Kidney glomerular epithelial cell (primary cell): ENCODE measurements at places on chromosomes 7 and 10.

- DNase-seq = no peak
Measured at GRCh38 chr7:82430500-82431465, 12.8 kb downstream of the CACNA2D1 start.

- no peak for DNase-seq
Measured at GRCh38 chr10:18195060-18195799, 55.0 kb downstream of the CACNB2 start.

- DNase-seq = no peak
Measured at GRCh38 chr7:111074748-111075146, 16.2 kb upstream of the LRRN3 start.

DNA sequence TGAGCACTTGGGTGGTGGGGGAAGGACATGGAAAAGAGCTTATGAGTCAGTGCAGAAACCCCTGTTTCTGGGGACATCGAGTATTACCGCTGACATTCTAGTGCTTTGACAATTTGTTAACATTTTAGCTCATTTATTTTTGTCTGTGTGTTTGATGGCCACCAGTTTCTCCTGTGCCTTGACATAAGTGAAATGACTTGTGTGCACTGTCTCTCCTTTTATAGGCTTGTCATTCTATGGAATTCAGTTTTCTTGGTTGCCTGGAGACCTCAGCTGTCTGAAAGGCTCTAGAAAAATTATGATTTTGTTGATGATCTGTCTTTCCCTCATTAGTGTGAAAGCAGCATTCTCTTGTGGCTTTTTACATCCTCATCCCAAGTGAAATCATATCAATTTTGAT lies 190.0 kb upstream of the SMIM30 start:
- no peak for DNase-seq

DNA sequence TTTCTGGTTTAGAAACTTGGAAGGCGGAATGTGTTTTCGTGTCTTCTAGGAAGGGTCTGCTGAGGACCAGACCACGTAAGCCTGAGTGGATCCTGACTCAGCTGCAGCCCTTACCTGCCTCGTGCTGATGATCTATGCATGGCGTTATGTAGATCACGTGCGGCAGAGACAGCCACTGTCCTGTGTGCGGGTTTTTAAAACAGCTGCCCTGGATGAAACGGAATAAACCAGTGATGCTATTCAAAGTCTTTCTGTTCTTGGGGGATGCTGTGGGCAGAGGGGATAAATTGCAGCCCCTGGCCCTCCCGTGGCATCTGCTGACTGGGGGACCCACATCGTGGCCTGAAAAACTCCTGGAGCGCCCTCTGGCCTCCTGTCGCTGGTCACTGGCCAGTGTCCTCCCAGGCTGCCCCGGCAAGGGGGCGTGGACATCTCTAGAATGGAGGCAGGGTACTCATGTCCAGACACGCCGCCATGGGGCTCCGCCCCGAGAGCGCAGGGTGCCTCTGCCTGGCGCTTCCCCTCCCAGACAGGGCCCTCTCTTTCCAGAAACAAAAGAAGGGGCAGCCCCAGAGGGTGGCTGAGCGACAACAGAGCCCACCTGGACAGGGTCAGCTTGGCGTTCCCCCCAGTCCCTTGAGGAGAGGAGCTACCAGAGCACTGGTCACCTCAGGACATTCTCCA lies 13.2 kb downstream of the ALKBH4 start:
- DNase-seq = no peak

DNA sequence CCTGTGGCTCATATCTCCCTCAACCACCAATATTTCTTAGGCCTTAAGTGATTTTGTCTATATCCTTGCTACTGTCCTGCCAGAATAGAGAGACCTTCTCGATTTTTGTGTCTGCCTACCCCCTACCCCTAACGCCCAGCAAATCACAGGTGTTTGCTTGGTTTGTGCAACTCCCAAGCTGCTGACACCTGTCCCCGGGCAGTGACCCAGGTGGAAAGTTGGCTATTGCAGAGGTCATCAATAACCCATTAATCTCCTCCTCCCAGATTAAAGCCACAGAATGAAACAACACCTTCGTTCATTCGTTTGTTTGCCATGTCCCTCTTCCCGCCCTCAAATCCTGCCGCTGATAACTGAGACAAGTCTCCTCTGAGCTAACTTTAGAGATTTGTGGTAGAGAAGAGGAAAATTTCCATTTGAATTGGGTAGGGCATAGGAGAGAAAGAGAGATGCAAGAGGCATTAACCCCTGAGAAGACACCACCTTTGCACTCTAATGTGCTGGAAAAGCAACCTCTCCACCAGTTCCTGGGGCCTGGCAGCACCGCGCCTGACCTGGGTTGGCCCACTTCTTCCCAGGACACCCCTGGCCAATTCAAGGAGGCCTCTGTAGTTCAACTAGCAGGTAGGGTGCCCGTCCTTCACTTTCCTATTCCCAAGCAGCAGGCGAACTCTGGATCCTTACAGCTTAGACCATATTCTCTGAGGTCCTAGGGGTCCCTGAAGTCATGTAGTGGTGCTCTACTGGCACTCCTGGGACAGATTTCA lies 3.0 kb downstream of the NEUROG3 start:
- no peak for DNase-seq

DNA sequence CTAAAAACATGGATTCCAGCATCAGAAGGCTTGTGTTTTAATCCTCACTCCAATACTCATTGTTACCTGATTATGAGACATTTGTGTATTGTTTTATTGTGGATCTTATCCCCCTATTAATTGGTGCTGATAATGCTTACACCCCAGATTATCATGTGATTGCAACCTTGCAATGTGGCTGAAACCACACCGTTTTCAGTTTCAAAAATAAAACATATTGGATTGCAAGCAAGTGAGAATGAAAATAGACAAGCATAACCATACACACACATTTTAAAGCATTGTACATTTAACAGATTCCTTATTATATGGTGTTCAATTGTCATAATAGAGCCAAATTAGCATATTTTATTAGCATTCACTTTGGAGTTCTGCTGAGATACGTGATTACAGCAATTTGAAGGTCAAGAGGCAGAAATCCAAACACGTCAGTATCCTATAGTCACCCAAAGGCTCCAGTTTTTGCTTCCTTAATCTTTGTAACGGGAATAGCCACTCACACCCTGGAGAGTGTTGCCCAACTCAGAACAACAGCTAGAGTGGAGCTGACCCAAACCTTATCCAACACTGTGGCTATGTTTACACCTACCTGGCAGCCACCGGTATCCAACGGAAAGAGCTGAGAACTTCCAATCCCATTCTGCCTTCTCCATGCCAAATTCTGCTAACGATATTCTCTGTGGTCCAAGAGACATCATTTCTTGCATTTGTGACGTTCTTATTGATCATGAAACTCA lies 317.1 kb upstream of the KLF6 start:
- DNase-seq = no peak

DNA sequence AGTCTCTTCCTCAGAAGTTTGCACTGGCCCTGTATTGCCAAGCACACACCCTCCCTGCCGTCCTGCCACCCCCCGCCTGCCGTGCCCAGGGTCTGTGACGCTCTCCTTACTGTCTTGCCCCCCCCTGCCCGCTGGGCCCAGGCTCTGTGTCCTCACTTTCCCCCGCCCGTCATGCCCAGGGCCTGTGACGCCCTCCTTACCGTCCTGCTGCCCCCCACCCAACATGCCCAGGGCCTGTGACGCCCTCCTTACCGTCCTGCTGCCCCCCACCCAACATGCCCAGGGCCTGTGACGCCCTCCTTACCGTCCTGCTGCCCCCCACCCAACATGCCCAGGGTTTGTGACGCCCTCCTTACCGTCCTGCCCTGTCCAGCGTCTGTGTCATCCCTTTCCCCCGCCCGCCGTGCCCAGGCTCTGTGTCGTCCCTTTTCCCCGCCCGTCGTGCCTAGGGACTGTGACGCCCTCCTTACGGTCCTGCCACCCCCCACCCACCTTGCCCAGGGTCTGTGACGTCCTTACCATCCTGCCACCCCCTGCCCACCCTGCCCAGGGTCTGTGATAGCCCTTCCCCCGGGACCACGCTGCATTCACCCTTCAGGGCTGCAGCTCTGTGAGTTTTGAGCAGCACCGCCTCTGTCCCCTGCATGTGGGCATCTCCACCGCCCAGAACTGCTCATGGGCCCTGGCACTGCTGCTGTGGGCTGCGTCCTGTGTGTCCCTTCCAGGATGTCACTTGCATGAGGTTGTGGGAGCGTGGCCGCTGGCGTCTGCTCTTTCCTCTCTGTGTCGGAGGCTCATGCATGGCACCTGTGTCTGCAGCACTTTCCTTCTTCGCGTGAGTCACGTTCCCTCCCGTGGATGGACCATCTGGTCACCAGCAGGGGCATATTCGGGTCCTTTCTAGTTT lies 19.3 kb upstream of the PRKAR1B start:
- DNase-seq = no peak

- DNase-seq = peak; percentile 91
Measured at GRCh38 chr7:76220185-76221057, 18.7 kb downstream of the SRRM3 start.

- DNase-seq = peak; percentile 55
Measured at GRCh38 chr7:102273749-102274712, 12.6 kb upstream of the SH2B2 start.

- no peak for DNase-seq
Measured at GRCh38 chr7:150398108-150398964, 19.2 kb downstream of the ZNF775 start.

- no peak for DNase-seq
Measured at GRCh38 chr7:73683788-73684693, 644 bp downstream of the BUD23 start.

- DNase-seq = no peak
Measured at GRCh38 chr10:116665541-116666125, 44.9 kb downstream of the PNLIPRP2 start.

DNA sequence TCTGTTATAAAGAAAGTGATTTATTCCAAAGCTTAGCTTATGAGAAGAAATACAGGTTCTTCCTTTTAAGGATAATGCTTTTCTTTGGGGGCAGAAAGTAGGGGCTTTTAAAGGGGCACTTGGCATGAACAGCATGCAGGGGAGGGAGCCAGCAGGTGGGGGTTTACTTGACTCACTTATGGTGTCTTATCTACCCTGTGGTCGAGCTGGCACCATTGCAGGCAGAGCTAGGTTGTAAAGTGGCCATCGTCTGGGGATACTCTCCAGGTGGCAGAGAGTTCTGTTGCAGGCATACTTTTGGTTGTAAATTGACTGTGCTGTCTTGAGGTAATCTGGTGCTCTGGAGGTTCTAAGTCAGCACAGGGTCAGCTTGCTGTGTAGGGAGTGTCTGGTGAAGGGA lies 26.3 kb upstream of the IFRD1 start:
- no peak for DNase-seq

DNA sequence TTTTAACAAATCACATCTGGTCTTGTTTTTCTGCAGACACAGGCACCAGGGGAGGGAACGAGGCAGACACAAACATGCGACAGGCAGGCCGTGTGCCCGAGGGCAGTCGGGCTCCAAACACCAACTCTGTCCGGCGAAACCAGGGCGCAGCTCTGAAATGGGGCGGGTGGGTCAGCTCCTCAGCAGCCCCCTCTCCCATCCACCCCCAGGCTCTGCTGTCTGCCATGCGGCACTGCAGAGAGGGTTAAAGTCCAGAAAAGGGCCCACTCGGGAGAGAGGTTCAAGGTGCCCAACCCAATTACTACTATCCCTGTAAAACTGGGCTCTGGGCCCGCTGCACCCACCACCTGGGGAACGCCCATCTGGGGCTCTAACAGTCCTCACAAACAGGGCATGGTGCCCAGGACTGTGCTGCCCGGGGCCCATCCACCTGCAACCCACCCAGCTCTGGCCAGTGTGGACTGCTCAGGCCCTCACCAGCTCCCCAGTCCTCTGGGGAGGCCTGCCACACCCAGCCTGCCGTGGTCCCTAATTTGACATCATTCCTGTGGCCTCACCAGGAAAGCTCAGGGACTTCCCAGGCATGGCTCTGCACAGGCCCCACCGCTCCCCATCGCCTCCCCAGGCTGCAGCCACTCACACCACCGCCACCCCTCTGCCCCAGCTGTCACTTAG lies 18.7 kb downstream of the YKT6 start:
- DNase-seq = no peak

- no peak for DNase-seq
Measured at GRCh38 chr7:123716877-123717276, 31.9 kb downstream of the WASL start.

GRCh38 chr7:55490099-55490498 lies 82.2 kb downstream of the VOPP1 start:
- DNase-seq = no peak

- no peak for DNase-seq
Measured at GRCh38 chr10:55822096-55822495, 539.0 kb downstream of the ZWINT start.

DNA sequence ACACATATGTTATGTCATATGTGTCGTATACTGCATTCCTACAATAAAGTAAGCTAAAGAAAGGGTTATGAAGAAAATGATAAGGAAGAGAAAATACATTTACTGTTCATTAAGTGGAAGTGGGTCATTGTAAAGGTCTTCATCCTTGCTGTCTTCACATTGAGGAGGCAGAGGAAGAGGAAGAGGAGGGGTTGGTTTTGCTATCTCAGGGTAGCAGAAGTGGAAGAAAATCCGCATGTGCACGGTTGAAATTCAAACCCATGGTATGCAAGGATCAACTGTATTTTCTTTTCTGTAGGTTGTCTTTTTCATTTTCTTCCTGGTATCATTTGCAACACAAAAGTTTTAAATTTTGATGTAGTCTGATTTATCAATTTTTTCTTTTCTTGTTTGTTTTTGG lies 6.3 kb downstream of the PLEKHA8 start:
- DNase-seq = no peak

DNA sequence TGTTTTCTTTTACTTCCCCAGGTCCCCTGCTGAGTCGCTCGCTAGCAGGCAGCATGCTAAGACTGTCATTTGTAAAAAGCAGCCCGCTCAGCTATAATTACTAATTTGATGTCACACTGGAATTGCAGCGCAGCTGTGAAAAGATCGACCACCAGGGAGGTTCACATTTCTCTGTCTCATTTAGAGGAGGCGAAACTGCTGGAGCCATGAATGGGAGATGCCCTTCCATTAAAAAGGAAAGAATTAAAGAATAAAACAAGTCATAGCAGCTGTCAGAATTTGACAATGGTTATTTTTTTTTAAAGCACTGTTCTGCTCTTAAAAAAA lies 153.5 kb downstream of the PIP4K2A start:
- no peak for DNase-seq

- peak; percentile 2 for DNase-seq
Measured at GRCh38 chr10:132142396-132143161, 44.2 kb upstream of the DPYSL4 start.

DNA sequence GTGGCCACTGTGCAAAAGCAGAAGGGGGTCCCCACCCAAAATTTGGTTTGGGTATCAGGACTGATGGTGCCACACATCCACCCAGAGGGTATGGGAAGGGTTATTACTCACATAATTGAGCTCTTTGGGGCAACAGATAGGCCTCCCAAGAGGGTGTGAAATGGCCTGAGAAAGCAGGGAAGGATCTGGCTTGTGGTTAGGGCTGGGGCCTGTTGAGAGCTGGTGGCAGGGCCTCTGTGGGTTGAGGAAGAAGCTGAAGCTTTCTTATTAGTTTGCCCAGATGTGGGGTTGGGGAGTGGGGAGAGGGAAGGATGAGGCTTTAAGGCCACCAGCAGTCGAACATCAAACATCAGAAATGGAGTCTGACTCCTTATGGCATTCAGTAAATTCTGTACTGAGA lies 18.3 kb upstream of the MKI67 start:
- no peak for DNase-seq

- DNase-seq = no peak
Measured at GRCh38 chr10:98488669-98489430, 42.1 kb upstream of the HPS1 start.
